AG09319 (cell line): ENCODE measurements at places on chromosomes 7 and 10.

- DNase-seq, result no peak
Measured at GRCh38 chr7:132709971-132710567, 133.8 kb upstream of the PLXNA4 start.

DNA sequence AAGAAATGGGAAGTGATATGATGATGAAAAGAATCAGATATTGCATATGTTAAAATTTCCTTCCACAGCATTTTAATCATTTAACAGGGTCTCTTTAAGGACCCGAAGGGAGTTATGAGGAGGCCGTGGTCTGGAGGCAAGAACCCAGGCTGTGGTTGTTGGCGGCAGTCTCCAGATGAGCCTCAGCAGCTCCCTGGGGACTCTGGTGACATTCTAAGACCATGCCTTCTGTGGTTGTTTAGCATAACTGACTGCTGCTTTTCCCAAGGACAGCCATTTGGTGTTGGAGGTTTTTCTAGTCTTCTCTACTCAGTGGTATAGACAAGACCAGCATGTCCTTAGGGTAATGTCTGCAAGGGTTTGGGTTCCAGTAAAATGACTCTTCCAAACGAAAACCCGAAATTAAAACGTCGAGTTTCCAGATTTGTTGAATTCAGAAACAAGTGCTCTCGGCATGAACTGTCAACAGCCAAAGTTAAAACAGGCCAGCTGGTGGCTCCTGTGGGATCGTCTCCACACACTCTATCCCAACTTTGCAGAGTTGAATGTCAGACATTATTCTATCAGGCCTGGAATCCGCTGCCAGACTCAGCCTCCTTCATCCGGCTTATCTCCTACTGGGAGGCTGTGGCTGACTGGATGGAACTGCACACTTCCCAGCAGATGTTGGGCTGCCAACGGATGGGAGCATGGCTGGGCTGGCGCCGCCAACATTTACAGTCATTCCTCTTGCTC lies 183.1 kb downstream of the TAX1BP1 start:
- no peak for DNase-seq

GRCh38 chr10:31075881-31076609 lies 44.4 kb upstream of the ZNF438 start:
- no peak for DNase-seq

DNA sequence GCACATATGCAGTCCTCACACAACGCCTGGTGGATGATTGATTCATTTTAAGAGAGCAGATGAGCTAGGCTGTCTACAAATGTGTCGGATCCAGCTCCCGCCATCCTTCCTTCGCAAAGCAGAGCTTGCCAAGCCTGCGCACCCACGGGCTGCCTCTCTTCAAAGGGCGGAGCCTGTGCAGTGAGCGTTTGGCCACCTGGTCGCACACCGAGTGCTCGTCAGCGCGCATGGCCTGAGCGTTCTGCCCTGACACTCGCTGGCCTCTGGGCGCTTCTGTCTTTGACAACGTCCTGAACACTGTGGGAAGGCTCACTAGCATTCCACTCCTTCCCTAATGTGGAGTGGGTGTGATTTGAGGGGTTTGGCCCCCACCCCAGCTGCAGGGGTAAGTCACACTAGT lies 47.1 kb upstream of the TMEM72 start:
- DNase-seq, result no peak

DNA sequence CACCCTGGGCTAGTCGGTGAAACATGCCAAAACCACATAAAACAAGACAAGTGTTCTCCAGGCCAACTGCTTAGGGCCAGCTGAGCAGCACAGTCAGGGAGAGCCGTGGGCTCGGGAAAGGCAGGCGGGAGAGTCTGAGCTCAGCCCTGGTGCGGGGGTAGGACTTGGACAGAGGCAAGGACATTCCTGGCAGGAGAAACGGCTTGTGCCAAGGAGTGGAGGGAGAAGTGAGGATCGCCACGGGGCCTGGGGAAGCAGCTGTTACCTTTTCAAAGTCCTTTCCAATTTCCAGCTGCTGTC lies 4.2 kb downstream of the ELN start:
- peak; percentile 69 for DNase-seq

- DNase-seq, result no peak
Measured at GRCh38 chr10:124374535-124375352, 44.0 kb downstream of the OAT start.
